Activated B cell treated with CpG ODN at 0.5 μM for 24 hours (primary cell): ENCODE measurements at places on chromosomes 3 and 15.

GRCh38 chr3:38032328-38032865, 3.0 kb upstream of the PLCD1 start:
- DNase-seq, result no peak

- DNase-seq, result no peak
Measured at GRCh38 chr3:15797642-15798303, at the start of gene ANKRD28. Gene ANKRD28, minus strand, starts transcription at chr3:15797979. Its CDS starts 1,458 bp downstream, at chr3:15796521.

- DNase-seq, result no peak
Measured at GRCh38 chr15:66369773-66370651, 13.5 kb upstream of the TIPIN start.

DNA sequence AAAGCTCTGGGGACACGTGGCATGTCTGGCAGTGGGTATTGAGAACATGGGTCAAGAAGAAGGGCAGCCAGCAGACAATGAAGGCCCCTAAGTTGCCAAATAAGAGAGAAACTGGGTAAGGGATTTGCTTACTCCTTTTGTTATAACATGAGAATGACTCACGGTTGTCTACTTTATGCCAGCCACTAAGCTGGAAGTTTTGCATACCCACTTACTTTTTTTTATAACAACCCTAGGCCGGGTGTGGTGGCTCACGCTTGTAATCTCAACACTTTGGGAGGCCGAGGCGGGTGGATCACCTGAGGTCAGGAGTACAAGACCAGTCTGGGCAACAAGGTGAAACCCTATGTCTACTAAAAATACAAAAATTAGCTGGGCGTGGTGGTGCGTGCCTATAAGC, 50.0 kb downstream of the DRD3 start:
- no peak for DNase-seq

- DNase-seq, result no peak
Measured at GRCh38 chr3:154775821-154776548, 304.1 kb upstream of the MME start.

- no peak for DNase-seq
Measured at GRCh38 chr3:194779729-194780224, 94.1 kb downstream of the FAM43A start.

DNA sequence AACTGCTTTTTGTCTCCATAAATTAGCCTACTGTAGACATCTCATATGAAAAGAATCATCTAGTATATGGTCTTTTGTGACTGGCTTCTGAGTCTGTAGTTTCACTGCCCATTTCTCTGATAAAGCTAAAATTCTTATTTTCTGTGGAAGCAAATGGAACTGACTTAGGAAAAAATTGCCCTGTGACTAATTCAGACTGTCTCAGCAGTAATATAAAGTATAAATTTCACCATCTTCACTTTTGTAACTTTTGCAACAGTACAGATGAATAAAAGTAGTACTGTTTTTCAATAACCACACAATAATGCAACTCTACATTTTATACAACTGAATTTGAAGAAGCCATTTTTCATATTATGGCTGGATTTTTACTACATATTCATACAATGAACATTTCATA, 104.1 kb downstream of the TBC1D5 start:
- no peak for DNase-seq

DNA sequence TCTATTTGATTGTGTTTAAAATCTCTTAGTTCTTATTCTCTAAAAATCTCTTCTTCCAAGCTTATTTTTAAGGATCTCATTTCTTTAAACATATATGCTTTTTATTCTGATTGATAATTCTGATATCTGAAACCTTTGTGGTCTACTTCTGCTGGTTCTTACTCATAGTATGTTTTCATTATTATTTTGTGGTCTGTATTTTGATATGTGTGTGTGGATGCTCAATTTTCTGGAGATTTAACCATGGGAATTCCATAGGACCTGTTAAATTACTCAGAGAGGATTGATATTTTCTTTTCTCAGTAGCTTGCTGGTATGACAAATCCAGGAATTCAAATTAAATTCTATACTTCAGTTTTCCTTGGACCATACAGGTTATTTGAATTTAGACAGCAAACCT, 14.7 kb upstream of the HHLA2 start:
- no peak for DNase-seq

- DNase-seq, result no peak
Measured at GRCh38 chr3:72426618-72427397, 421.4 kb downstream of the SHQ1 start.
